ENCODE measurements at places on chromosomes 3 and 15. TPM values are rescaled to one million over a fixed set of nuclear protein-coding genes. Genes with fewer than 3 reads are reported as not detected.

GRCh38 chr15:57646087-57646486 is 54.4 kb downstream of the MYZAP start:
- DNase-seq: no peak

The SEMA3G gene
- 4.7 TPM for total RNA-seq

DNA sequence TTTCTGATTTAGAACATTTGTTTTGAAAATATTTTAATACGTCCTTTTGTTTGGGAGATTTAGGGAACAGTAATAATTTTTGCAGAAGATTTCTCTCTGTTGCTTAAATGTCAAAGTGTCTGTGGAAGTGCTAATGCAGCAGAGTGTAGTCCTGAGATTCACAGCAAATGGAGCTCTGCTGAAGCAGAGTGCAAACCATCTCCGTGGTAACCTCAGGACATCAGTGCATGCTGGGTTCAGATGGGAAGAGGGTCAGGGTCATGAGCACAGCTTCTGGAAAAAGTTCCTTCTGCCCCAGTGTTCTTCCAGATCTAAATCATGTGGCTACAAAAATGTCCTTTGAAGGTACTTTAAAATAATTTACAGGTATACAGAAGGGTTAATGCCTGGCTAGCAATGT is 39.9 kb upstream of the SLC9A9 start:
- no peak for DNase-seq

DNA sequence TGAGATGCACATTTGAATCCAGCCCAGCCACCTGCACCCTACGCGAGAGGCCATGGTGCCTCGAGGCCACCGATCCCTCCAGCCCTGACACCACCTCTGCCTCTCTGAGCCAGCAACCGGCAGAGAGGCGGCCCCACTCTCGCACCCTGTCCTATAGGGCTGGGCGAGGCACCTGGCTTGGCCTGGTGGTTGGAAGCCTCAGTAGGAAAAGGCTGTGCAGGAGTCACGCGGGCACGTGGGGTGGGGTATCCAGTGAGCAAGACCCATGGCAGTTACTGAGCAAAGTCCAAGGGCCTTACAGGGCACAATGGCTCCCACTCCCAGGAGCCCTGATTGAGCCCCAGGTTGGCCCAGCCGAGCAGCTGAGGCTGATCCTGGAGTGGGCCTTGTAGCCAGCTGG is 12.4 kb upstream of the DUSP7 start:
- no peak for DNase-seq

DNA sequence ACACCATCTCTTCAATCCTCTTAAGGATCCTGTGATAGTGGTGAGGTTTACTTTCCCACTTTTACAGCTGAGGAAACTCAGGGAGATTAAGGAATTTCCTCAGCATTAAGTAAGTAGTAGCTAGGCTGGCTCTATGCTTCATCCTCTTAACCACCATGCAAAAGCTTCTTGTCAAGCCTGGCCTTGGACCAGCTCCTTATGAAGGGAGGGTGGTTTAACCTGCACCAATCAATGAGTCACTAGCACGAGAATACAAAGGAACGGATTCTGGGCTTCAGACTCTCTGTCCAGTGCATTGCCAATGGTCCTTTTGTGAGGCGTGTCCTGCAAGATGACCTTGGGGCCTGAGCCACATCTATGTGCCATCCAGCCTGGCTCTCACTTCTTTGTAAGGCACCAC is 202.0 kb upstream of the CFAP20DC start:
- no peak for DNase-seq

The NAA50 gene
- total RNA-seq: 91.7 TPM

- peak; percentile 91 for DNase-seq
These were observed 8.9 kb upstream of the RTP3 start for GRCh38 chr3:46488735-46489361.

- no peak for DNase-seq
These were observed 101.0 kb upstream of the RAD18 start for GRCh38 chr3:9064251-9064650.

The SLC41A3 gene
- total RNA-seq: 38.9 TPM

- no peak for DNase-seq
These were observed 1.4 kb downstream of the PLSCR1 start for GRCh38 chr3:146542978-146543377.

- DNase-seq: no peak
These were observed 11.9 kb downstream of the GPR176 start for GRCh38 chr15:39908186-39908585.

DNA sequence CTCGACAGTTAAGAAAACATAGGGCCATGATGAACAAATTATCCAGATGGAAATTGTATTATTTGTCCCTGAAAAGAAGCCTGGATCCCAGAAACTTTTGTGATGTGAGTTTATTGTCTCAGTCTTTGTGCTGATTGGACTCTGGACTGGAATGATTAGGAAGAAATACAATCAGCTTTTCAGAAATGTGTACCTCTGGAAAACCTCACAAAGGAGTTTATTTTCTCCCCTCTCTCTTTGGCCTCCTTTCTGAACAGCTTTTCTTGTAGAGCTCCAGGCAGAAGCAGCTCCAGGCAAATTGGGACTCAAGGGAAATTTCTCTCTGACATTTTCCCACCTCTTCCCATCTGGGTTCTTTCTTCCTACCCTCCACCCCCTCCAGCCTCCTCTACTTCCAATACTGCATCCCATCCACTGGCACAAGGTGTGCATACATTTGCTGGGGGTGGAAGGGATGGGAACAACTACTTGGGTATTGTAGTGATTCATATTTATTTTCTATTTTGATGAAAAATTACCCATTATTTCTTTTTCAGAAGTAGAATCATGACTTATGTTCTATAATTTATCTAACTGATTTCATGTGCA is 119.7 kb downstream of the CD47 start:
- DNase-seq: no peak

DNA sequence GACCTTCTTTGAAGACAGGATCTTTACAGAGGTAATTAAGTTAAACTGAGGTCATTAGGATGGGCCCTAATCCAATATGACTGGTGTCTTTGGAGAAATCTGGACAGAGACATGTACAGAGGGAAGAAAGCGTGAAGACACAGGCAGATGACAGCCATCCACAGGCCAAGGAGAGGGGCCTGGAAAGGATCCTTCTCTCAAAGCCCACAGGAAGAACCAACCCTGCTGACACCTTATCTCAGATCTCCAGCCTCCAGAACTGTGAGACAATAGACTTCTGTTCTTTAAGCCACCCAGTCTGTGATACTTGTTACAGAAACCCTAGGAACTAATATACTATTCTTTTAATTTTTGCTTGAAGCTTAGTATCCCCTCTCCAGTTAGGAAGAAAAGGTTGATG is 74.2 kb downstream of the WDR76 start:
- DNase-seq: no peak

The STRIT1 gene
- not detected for total RNA-seq

- DNase-seq: no peak
These were observed 284.7 kb upstream of the STT3B start for GRCh38 chr3:31247850-31248562.
